ENCODE measurements at places on chromosomes 5 and 9.

GRCh38 chr9:2086971-2087370 lies 71.8 kb downstream of the SMARCA2 start:
- DNase-seq = no peak

GRCh38 chr9:75242426-75242825 lies 154.1 kb downstream of the OSTF1 start:
- DNase-seq = no peak

DNA sequence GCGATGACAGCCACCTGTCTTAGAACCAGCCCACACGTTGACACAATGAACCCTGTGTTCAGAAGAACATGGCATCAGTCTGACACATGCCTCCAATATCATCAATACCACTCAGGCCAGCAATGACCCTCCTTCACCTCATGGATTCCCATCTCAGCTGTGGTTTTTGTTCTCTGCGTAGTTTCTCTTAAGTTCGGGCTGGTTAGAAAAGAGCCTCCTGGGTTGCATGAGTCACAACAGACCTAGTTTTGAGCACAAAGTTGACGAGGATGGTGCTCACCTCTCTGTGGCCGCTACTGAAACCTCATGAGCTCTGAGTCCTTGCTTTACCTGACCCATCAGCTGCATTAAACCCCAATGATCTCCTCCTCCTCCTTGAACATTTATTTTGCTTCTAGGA lies 299.9 kb downstream of the SPOCK1 start:
- DNase-seq = peak; percentile 90

GRCh38 chr9:136860933-136861873 lies 4.9 kb downstream of the EDF1 start:
- DNase-seq = no peak

DNA sequence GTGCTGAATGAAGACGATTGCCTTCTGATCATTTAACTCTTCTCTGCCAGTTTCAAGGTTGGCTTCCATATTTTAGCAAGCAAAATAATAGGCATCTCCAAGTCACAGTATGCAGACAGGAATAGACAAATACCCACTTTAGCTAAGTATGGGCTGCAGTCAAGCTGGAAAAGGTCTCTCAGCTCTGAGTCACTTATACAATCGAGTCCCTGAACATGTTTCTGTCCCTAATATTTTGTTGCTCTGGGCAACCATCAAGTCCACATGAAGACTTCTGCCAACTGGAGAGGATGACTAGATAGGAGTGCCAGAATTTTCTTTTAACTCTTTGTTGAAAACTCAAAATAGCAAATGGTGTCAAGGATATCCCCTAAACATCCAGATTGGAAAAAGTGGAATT lies 575.3 kb downstream of the RAB3C start:
- no peak for DNase-seq

DNA sequence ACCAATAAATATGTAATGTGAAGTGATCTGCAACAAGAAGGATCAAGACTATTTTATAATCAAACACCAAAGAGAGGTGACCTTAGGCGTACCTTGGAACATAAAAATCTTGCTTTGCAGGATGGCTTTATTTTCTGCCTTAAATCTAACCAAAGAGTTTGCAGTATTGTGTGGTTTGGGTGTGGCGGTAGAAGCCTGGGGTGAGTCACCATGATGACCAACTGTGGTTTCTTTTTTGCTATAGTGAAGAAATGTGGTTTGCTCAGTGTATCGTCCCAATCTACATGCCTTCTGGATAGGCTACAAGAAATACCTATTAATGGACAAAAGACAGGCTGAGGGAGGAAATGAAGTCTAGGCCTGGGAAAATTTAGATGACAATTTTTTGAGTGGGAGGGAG lies 5.1 kb upstream of the CAST start:
- DNase-seq = peak; percentile 96

DNA sequence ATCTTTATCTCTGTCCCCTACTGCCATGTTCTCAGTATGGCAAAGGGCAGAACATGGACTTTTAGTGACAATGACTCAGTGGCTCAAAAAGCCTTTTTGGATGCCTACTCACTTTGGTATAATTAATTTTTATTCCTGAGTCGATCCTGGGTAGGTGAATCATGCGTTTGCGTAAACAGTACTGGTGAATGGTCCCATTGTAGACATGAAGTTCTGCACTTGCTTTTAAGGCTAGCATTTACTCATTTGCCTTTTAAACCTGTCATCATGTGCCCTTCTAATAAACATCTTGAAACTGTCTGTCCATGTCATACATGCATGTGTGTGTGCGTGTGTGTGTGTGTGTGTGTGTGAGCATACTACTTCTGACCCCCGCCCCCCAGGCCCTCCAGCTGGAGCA lies 223.0 kb downstream of the AUH start:
- peak; percentile 68 for DNase-seq

GRCh38 chr5:103973669-103974068 lies 411.1 kb upstream of the NUDT12 start:
- no peak for DNase-seq

- no peak for DNase-seq
Observed at GRCh38 chr5:11104651-11105112, 343.6 kb upstream of the DAP start.

- DNase-seq = no peak
Observed at GRCh38 chr5:106523852-106524251, 1146.9 kb downstream of the EFNA5 start.

DNA sequence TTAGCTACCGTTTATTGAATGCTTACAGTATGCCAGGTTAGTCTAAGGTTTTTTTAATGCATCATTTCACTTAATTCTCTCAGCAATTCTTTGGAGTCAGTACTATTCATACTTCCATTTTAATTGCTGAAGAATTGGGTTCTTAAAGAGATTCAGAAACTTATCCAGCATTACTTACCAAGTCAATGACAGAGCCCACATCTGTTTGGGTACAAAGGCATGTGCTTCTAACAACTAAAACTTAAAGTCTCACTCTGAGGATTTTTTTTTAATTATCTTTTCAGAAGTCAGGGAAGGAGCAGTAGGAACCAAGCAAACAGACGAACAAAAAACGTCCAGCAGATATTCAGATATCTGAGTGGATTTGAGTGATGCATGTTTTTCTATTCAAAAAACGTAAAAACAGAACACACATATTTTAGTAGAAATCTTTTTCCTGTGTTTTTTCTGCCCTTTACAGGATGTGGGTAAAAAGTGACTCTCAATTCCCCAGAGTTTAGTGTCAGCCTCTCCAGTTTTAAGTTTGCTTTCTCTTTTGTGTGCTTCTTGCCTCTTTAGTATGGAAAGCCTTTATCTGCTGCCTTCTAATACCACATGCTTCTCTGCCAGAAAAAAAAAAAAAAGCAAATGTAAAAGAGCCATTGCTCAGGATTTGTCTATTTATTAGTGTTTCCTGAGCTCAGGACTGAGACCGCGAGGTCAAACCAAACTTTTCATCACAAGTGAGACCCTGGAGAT lies 118.0 kb downstream of the PRKACG start:
- DNase-seq = no peak

- no peak for DNase-seq
Observed at GRCh38 chr5:103472265-103472664, 90.3 kb downstream of the NUDT12 start.

- no peak for DNase-seq
Observed at GRCh38 chr5:179901462-179901861, 6.2 kb downstream of the TBC1D9B start.

DNA sequence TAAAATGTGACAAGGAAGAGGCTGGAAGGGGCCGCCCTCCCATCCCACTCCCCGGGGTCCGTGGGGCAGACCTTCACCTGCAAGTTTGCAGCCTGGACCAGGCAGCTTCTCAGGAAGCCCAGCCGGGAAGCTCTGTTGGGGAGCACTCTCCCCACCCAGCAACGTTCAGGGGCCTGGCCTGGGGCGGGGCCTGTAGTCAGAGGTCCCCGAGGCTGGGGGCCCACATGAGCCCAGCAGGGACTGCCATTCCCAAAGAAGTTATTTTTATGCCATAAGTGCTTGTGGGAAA lies 32.7 kb upstream of the NOTCH1 start:
- no peak for DNase-seq

- no peak for DNase-seq
Observed at GRCh38 chr9:36337865-36338264, 62.2 kb downstream of the RNF38 start.

DNA sequence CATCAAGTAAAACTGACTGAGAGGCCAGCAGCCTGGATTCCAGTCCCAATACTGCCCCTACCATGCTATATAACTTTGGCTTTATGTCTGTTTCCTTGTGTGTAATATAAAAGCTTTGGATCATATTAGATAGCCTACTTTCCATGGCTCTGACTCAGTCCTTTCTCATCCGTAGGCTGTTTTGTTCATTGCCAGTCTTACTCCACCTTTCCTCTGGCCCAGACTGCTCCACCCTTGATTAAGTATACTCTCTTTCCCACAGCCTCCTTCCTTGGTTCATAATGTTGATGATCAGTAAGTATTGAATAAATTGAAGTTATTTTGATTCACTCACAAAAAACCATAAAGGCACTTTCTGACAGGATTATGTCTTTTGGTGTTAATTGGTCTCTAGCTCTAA lies 1.5 kb upstream of the MRPS30 start:
- no peak for DNase-seq

DNA sequence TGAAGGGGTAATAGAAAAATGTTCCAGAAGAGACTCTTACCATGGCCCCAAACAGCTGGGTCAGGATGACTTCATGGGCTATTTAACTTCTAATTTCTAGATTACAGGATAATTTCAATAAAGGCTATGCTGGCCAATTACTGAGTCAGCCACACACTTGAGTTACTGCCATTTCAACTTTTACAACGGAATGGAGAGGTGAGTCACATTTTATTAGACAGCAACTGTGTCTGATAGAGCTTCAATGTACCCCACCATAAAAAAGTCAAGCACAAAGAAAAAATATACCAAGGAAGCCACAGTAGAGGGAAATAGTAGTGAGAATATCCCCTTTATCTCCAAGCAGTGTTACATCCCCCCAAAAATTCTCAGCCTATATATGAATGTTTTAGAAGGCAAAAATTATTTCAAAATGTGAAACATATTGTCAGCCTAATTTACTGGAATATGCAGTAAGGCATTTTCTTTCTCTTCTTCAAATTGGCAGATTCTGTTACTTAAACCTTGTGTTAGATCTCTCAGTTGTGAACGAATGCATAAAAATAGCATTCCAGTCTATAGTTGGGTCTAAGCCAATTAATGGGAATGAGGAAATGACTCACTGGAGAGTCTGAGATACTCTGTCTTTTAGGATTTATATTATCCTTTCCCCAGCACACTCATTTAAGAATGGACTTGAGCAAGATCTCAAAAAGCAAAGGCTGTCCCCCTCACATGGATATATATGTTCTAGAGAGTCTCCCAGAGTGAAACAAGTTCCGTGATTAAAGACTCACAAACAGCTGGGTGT lies 47.1 kb upstream of the RAI14 start:
- peak; percentile 96 for DNase-seq

DNA sequence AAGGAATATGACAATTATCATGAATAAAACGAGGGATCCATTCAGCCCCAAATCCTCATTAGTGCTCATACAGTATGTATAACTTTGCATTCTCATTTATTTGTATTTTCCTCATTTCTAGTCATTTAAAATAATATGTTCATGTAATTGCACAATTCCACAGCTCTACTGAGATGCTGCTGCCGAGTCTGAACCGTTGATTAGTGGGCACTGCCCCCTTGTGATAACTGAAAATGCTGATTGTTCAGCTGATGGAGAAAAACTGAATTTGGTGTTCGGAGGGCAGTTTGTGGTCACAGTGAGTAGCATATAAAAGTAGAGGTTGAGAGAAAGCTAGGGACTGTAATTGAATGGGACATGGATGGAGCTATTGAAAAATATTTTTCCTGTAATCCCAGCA lies 12.2 kb upstream of the GPR151 start:
- DNase-seq = no peak

- no peak for DNase-seq
Observed at GRCh38 chr5:157554179-157555036, 21.2 kb downstream of the ADAM19 start.

GRCh38 chr5:59164041-59164830 lies 581.4 kb downstream of the RAB3C start:
- peak; percentile 41 for DNase-seq

- no peak for DNase-seq
Observed at GRCh38 chr5:123215929-123216702, 127.1 kb downstream of the PRDM6 start.

DNA sequence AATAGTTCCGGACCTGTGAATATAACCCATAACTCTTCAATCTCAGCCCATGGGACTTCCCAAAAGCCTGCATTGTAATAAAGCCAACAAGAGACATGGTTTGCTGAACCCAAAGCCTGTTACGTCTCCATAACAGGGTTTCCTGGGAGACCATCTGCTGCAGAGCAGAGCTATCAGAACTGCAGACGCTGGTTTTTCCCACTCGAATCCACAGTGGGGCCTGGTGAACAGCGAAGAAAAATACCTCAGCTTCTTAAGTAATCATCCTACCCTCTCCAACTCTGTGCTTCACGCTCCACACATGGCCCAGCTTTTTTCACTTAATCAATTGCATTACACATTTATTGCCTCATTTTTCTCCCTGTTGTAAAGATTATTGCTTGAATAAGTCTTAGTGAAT lies 409.5 kb upstream of the GRIA1 start:
- DNase-seq = no peak

DNA sequence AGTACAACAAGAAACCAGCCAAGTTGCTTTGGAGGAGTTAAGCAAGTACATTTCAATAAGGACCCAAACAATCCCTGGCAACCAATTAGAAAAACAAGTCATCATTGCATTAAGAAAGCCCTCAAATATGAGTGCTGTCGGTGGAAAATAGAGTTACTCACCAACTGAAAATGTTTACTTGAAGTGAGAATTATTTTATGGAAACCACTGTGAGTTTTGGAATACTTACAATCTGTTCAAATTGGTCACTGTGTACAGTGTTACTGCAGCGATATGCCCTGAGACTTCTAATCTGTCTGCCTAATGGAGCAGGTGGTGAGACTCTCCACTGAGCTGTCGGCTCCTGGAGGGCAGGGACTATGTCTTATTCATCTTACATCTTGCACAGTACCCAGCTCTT lies 1073.2 kb upstream of the DMAC1 start:
- DNase-seq = peak; percentile 60

GRCh38 chr5:159002171-159002570 lies 97.5 kb downstream of the EBF1 start:
- no peak for DNase-seq

DNA sequence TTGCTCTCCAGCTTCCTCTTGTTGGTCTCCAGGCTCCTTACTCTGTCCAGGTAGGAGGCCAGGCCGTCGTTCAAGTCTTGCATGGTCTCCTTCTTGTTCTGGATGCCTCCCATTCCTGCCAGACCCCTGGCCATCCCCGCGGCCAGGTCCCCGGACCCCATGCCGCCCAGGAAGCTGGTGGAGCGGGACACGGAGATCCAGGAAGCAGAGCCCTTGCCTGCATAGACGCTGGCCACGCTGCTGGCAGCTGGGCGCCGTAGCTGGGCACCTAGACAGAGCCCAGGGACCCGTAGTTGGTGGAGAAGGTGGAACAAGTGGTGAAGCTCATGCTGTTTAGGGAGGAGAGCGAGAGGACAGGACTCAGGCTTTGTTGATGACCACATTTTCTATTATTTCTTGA lies 1584.0 kb upstream of the ACO1 start:
- DNase-seq = no peak

DNA sequence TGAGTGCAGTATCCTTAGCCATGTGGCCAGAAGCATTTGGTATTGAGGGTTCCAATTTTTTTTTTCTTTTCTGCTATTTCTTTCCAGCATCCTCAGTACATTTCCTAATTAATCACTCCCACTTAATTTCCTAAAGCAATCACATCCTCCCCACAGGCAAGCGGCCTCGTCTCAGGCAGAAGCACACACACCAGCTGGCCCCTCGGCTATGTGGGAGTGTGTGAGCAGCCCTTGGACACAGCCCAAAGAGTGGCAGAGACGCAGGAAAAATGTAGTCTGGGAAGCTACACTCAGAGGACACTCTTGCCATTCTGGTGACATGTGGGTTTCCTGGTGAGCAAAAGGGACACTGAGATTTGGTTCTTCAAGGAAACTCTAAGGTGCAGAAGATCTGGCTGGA lies 20.7 kb downstream of the SLIT3 start:
- DNase-seq = no peak
